ENCODE measurements at places on chromosomes 12 and 14. TPM values are rescaled to one million over a fixed set of nuclear protein-coding genes. Genes with fewer than 3 reads are reported as not detected.

DNA sequence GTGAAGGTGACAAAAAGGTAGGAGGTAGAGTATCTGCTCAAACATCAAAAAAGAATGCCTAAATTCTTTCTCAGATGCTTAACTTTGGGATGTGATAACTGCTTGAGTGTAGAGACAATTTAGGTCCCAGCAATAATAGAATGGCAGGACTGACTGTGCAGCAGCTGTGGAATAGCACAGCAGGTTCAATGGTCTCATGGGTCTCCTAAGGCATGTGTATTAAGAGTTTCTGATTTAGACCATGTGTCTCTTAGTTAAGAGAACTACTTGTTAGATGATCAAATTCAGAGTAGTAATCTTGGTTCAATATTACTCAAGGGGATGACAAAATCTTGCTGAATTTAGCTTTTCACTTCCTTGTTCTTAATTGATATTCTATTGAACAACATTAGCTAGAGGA lies 72.0 kb downstream of the ALX1 start:
- no peak overlapping the region for H3K27ac ChIP-seq
- H3K4me3 ChIP-seq = no peak overlapping the region
- no peaks in the 10 kb centered on the region for H3K36me3 ChIP-seq

DNA sequence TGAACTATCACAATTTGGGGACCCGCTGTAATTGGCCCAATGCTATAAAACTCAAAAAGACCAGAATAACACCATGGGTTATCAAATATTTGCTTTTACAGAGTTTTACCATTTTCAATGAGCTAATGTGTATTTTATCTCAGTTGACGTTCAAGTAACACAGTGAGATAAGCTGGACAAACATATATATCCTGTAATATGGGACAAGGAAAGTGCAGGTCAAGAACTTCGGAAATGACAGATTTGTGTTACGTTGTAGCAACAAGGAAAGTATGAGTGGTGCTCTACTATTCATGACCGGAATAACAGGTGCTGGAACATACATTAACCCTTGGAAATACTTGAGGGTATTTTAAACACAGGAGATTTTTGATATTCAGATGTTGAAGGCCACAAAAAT lies 566.4 kb upstream of the FLRT2 start:
- H3K4me3 ChIP-seq = no peak overlapping the region
- no peak for DNase-seq
- H3K27ac ChIP-seq = no peak overlapping the region
- no peaks in the 10 kb centered on the region for H3K4me1 ChIP-seq
- no peaks in the 10 kb centered on the region for H3K27me3 ChIP-seq
- no peaks in the 10 kb centered on the region for H3K36me3 ChIP-seq

GRCh38 chr14:54676812-54677708 lies 110.1 kb downstream of the SAMD4A start:
- H3K4me1 ChIP-seq = peaks cover 8% of the 10 kb centered on the region
- no peaks in the 10 kb centered on the region for H3K36me3 ChIP-seq
- peak overlapping the region; percentile 99 for H3K27ac ChIP-seq
- no peak overlapping the region for H3K4me3 ChIP-seq

- peak overlapping the region; percentile 68 for H3K27ac ChIP-seq
- H3K4me1 ChIP-seq = peaks cover 3% of the 10 kb centered on the region
- H3K27me3 ChIP-seq = no peaks in the 10 kb centered on the region
- DNase-seq = peak; percentile 74
Observed at GRCh38 chr12:113222730-113223531, 1.7 kb downstream of the TPCN1 start.

The EIF2S1 gene
- 56.8 TPM for total RNA-seq

- no peaks in the 10 kb centered on the region for H3K27me3 ChIP-seq
- no peaks in the 10 kb centered on the region for H3K36me3 ChIP-seq
- no peaks in the 10 kb centered on the region for H3K4me1 ChIP-seq
- DNase-seq = no peak
- H3K27ac ChIP-seq = no peak overlapping the region
- no peak overlapping the region for H3K4me3 ChIP-seq
Observed at GRCh38 chr14:38578278-38578681, 322.4 kb upstream of the CLEC14A start.

The BICDL1 gene
- 1.7 TPM for total RNA-seq

The GALNT6 gene
- total RNA-seq = 5.5 TPM

The MGAT4C gene
- total RNA-seq = 0.68 TPM

The MLH3 gene
- 43.6 TPM for total RNA-seq

The RNASE7 gene
- total RNA-seq = not detected

The ZDHHC22 gene
- total RNA-seq = not detected

The DCD gene
- not detected for total RNA-seq

- H3K27ac ChIP-seq = no peak overlapping the region
- DNase-seq = no peak
- H3K4me1 ChIP-seq = no peaks in the 10 kb centered on the region
- H3K27me3 ChIP-seq = no peaks in the 10 kb centered on the region
Observed at GRCh38 chr12:112322882-112323547, 59.2 kb downstream of the HECTD4 start.

DNA sequence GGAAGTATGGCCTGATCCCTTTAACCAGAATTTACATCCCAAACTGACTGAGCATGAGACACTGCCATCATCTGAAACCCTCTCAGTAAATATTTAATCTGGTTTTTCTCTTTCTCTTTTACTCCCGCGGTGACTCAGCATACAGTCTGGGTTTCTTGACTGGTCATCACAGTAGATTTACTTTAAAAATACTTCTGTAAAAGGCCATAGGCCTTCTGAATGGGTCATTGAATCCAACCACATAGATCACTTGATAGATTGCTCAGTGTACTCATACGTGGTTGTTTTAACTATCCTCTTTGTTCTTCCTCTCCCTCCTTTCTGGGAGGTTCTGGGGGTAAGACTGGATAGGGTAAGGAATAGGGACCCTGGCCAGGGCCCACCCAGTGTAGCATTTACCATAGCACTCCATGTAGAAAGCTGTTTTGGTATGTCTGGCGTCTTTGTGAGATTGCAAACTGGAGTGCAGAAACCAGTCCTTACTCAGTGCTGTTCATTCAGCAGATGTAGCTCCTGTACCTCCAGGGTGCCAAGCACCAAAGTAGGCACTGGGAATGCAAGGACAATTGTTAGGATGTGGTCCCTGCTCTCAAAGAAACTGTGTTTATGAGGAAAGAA lies 165.7 kb downstream of the SRGAP1 start:
- H3K27ac ChIP-seq = no peak overlapping the region
- H3K4me3 ChIP-seq = no peak overlapping the region
- H3K36me3 ChIP-seq = no peaks in the 10 kb centered on the region
- no peaks in the 10 kb centered on the region for H3K4me1 ChIP-seq

DNA sequence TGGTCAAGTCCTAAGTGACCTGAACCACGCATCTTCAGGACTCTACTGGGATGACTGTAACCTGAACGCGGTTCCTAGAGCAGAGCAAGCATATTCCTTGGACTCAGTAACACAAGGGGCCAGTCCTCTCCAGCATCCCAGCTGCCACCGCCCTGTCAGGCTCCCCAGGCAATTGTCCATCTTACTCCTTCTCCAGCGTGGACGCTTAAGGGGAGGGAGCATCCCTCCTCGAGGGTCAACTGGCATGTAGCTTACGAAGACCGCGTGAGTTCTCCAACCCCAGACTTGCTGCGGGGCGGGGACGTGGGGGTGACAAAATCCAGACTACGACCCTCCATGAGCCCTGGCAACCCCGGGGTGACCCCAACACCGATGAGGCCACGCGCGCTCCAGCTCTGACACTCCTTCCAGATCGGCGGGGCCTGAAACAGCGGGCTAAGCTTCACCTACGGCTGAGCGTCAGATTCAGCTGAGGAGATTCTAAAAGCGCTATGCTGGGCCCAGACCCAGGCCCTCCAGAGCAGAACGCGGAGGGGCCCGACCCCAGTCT lies 846 bp upstream of the MTHFD1 start:
- no peak for DNase-seq
- peak overlapping the region; percentile 45 for H3K4me3 ChIP-seq
- H3K4me1 ChIP-seq = no peaks in the 10 kb centered on the region
- H3K27me3 ChIP-seq = no peaks in the 10 kb centered on the region
- H3K27ac ChIP-seq = peak overlapping the region; percentile 54
- no peaks in the 10 kb centered on the region for H3K36me3 ChIP-seq

- H3K4me3 ChIP-seq = no peak overlapping the region
- H3K4me1 ChIP-seq = no peaks in the 10 kb centered on the region
- H3K36me3 ChIP-seq = no peaks in the 10 kb centered on the region
- H3K27me3 ChIP-seq = no peaks in the 10 kb centered on the region
- no peak for DNase-seq
Observed at GRCh38 chr14:92385561-92385960, 62.6 kb downstream of the SLC24A4 start.

GRCh38 chr14:104600805-104601204 lies 3.8 kb downstream of the TMEM179 start:
- H3K27me3 ChIP-seq = no peaks in the 10 kb centered on the region
- no peaks in the 10 kb centered on the region for H3K36me3 ChIP-seq
- H3K4me3 ChIP-seq = no peak overlapping the region
- no peaks in the 10 kb centered on the region for H3K4me1 ChIP-seq
- no peak for DNase-seq

The ASIC1 gene
- 5.8 TPM for total RNA-seq

The FAIM2 gene
- total RNA-seq = 16.4 TPM

The SCN8A gene
- total RNA-seq = 0.42 TPM

- H3K27me3 ChIP-seq = no peaks in the 10 kb centered on the region
- H3K4me3 ChIP-seq = no peak overlapping the region
- no peak for DNase-seq
- H3K36me3 ChIP-seq = no peaks in the 10 kb centered on the region
- H3K4me1 ChIP-seq = no peaks in the 10 kb centered on the region
Observed at GRCh38 chr14:103830511-103831270, 16.7 kb downstream of the PPP1R13B start.

DNA sequence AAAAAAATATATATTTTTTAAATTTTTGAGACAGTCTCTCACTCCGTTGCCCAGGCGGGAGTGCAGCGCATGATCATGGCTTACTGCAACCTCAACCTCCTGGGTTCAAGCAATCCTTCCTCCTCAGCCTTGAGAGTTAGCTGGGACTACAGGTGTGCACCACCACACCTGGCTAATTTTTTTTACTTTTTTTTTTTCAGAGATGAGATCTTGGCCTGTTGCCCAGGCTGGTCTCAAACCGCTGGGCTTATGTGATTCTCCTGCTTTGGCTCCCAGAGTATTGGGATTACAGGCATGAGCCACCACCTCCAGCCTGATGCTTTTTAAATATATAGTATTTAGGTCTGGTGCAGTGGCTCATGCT lies 24.5 kb downstream of the MDM2 start:
- DNase-seq = no peak
- H3K4me3 ChIP-seq = no peak overlapping the region
- no peaks in the 10 kb centered on the region for H3K27me3 ChIP-seq

The CCND2 gene
- total RNA-seq = 170 TPM

GRCh38 chr12:59578254-59578653 lies 17.6 kb upstream of the SLC16A7 start:
- DNase-seq = no peak
- H3K4me3 ChIP-seq = no peak overlapping the region
- H3K4me1 ChIP-seq = no peaks in the 10 kb centered on the region
- no peaks in the 10 kb centered on the region for H3K27me3 ChIP-seq

The PLA2G1B gene
- total RNA-seq = 0.91 TPM

The DNAI7 gene
- 0.24 TPM for total RNA-seq

DNA sequence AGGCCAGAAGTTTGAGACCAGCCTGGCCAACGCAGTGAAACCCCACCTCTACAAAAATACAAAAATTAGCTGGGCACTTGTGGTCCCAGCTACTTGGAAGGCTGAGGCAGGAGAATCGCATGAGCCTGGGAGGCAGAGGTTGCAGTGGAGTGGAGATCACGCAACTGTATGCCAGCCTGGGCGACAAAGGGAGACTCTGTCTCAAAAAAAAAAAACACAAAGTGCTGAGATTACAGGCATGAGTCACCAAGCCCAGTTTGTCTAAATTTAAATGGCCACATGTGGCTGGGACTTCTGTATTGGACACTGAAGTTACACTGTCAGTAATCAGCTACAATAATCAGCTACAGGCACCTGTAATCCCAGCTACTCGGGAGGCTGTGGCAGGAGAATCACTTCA lies 100.9 kb upstream of the AEBP2 start:
- H3K36me3 ChIP-seq = no peaks in the 10 kb centered on the region
- H3K4me3 ChIP-seq = no peak overlapping the region
- no peak for DNase-seq
- H3K27me3 ChIP-seq = no peaks in the 10 kb centered on the region
- H3K4me1 ChIP-seq = no peaks in the 10 kb centered on the region
- H3K27ac ChIP-seq = no peak overlapping the region

The ACVR1B gene
- total RNA-seq = 24.5 TPM

The RDH12 gene
- total RNA-seq = not detected

DNA sequence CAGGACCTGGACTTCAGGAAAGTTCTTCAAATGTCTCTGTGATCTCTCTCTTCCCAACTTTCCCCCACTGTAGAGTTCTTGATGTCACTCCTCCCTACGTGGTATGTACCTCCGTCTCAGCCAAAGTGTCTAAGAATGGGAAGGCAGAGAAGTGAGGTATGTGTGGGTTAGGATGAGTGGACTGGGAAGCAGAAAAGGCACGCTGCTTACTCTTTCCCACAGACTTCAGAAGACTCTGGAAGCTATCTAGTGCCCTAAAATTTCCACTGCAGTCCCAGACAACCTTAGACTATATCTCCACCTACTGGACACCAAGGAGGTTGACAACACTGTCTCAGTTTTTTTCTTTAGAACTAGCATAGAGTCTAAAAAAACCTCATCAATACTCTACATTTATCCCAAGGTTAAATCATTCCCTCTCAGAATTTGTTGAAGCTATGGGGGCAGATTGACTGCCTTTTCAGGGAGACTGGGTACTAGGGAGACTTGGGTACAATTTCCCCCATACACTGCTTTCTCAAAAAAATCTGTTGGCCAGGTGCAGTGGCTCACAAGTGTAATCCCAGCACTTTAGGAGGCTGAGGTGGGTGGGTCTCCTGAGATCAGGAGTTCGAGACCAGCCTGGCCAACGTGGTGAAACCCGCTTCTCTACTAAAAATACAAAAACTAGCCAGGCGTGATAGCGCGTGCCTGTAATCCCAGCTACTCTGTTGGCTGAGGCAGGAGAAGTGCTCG lies 20.6 kb upstream of the ITGA5 start:
- no peak for DNase-seq
- H3K36me3 ChIP-seq = no peaks in the 10 kb centered on the region
- H3K27ac ChIP-seq = no peak overlapping the region
- H3K27me3 ChIP-seq = no peaks in the 10 kb centered on the region
- peaks cover 5% of the 10 kb centered on the region for H3K4me1 ChIP-seq

DNA sequence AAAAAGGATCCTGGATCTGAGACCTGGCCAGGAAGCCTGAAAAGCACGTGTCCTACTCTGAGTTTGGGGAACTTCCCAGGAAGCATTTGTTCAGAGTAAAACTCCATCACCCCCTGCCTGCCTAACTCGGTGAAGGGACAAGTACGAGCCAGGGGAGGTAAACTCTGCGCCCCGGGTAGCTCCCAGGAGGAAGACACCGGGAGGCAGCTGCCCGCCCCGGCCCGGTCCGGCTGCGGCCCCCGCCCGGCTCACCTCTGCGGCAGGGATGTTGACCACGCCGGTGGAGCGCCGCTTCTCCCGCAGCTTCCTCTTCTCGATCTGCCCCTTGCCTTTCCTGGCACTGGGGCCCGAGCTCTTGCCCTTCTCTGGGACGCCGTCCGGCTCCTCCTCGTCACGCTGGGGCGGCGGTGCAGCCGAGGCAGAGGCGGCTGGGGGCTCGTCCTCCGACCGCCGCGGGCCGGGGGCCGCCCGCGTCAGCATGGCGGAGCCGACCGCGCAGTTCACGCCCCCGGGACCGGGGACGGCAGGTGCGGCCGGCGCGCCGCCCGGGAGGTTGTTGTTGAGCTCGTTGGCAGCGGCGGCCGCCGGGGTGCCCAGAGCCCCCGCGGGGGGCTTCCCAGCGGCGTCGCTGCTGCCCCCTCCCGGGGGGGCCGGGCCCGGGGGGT lies 1.2 kb downstream of the PAWR start:
- peaks cover 4% of the 10 kb centered on the region for H3K4me1 ChIP-seq
- H3K27me3 ChIP-seq = no peaks in the 10 kb centered on the region
- H3K4me3 ChIP-seq = peak overlapping the region; percentile 99
- H3K36me3 ChIP-seq = no peaks in the 10 kb centered on the region

Measured in aorta (tissue), 5 donors.